Activated T-helper 1 cell treated with anti-CD3 and anti-CD28 coated beads, Interleukin-2, amount 50 U/mL, for 16 hours (primary cell): ENCODE measurements at places on chromosomes 13 and 19.

GRCh38 chr19:1566392-1567115 is 1.6 kb downstream of the MEX3D start:
- DNase-seq = no peak

DNA sequence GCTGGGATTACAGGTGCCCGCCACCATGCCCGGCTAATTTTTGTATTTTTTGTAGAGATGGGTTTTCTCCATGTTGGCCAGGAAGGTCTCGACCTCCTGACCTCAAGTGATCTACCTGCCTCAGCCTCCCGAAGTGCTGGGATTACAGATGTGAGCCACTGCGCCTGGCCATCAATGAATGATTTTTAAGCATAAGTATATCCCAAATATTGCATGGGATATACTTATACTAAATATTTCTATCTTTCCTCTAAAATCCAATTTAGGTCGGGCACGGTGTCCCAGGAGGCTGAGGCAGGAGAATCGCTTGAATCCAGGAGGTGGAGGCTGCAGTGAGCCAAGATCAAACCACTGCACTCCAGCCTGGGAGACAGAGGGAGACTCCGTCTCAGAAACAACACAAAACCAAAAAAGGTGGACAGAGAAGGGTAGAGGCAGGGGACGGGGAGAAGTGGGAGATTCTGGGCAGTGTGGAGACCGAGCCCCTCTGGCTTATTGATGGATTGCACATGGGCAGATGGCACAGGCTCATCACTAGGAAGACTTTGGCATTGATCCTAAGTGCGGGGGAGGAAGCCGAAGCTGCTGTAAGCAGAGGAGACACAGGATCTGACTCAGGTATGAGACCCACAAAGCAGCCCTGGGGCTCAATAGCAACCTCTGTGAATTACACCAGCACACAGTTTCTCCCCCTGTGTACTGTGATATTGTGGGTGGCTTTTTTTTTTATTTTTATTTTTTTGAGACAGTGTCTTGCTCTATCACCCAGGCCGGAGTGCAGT is 13.5 kb downstream of the ARRDC5 start:
- DNase-seq = no peak

DNA sequence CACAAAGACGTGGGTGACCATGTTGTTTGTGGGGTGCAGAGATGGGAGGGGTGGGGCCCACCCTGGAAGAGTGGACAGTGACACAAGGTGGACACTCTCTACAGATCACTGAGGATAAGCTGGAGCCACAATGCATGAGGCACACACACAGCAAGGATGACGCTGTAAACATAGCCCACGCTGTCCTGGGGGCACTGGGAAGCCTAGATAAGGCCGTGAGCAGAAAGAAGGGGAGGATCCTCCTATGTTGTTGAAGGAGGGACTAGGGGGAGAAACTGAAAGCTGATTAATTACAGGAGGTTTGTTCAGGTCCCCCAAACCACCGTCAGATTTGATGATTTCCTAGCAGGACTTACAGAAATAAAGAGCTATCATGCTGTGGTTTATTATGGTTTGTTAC is 5.6 kb downstream of the KLK2 start:
- DNase-seq = no peak

- DNase-seq = no peak
Observed at GRCh38 chr13:46404733-46405100, 17.7 kb upstream of the RUBCNL start.

DNA sequence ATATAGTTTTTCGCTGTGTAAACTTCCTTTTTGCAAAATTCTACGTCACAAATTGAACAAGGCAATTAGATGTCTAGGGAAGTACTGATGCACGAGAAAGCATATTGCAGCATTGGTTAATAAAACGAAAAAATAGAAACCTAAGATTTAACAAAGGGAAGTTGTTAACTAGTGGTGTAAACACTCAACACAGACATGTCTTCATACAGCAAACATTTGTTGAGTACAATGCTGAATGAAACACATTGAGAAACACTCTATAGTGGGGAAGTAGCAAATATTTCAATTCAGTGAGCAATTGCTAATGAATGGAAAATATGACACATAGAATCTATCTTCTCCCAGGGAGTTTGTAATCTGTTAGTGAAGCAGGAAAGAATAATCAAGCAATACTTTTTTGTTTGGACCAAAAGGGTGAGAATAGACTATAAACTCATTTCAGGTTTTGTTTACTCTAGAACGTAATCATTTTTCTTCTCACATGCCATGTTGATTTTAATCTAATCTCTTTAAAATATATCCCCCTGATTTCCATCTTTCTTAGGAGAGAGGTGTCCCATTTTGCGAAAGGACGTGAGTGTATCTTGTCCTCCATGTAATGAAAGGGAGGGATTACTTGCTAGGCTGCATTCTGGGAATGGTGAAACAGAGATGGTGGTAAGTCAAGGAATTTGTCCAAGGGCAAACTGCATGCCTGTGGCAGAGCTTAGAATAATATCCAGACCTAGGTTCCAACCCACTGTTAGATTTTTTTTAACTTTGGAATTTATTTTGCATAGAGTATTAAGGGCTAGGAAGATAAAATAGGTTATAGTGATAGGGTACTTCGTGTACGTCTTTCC is 1.7 kb upstream of the ANKRD10 start:
- no peak for DNase-seq

DNA sequence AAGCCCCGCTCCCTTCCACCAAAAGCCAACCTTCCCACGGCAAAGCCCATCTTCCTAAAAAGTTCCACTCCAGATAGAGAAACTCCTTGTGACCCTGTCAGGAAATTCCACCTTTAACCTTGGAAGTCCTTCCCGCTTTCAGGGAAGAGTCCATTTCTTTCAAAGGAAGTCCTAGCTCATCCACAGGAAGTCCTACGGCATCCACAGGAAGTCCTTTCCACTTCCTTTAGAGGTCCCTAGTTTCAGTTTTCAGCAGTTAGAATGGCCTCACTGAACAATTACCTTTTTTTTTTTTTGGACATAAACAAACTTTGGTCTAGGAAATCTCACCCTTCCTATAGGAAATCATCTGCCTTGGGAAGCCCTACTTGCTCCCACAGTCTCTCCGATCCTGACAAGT is 31.7 kb downstream of the TRPM4 start:
- DNase-seq = no peak
